Cerebellar nuclear complex (tissue), 1 donor: ENCODE measurements at places on chromosomes 1 and 21.

DNA sequence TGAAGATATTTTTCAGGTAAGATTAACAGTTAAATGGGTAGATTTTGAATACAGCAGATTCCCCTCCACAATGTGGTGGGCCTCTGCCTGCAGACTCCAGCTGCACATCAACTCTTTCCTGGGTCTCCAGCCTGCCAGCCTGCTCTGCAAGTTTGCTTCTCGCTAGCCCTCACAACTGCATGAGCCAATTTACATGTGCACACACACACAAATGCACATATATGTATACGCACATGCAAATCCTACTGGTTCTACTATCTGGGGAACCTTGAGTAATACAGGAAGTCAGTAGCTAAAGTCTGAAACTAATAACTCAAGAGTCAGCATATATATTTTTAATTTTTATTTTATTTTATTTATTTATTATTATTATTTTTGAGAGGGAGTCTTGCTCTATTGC lies 34.8 kb upstream of the QSOX1 start:
- no peak for DNase-seq

DNA sequence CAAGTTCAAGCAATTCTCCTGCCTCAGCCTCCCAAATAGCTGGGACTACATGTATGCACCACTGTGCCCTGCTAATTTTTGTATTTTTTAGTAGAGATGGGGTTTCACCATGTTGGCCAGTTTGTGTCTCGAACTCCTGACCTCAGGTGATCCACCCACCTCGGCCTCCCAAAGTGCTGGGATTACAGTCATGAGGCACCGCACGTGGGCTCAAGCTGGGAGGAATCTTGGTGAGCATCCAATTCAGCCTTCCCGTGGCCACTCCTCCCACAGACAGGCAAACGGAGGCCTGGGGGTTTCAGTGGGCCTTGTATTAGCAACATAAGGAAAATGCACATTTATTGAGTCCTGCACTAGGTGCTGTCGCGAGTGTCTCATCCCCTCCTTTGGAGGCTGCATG lies 24.5 kb upstream of the VWA5B1 start:
- no peak for DNase-seq

DNA sequence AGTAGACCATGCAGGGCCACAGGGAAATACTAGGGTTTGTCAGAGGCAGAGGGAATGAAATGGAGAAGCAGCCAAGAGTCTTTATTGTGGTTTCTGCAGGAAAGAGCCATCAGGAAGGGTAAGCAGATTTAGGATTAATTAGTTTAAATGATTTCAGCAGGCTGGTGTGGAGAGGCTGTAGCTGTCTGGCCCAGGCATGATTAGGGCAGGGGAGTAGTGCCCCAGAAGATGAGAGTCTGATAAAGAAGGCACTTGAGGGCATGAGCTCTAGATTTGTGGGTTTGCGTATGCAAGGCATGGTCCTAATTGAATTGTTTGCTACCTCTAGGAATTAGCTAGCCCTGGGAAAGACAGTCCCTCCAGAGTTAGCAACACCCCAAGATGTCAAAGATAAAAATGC lies 484.6 kb upstream of the PLXNA2 start:
- no peak for DNase-seq

GRCh38 chr1:94539496-94539895 lies 2.1 kb downstream of the F3 start:
- DNase-seq: no peak

DNA sequence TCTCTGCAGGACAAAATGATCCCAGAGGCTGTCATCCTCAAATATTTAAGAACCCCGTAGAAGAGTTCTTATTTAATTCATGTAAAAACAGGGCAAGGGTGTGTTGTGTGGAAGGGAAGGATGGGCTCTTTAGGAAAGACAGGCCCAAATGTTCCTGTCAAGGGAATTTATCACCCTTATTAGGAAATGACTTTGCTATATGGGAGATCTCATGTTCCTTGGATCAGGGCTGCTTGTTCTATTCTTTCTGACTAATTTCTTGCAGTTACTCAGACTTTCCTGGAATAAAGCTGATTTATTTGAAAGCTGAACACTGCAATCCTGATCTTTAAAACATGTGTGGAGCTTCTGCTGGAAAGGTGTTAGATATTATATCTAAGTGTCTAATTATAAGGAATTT lies 72.8 kb downstream of the SELENOF start:
- no peak for DNase-seq

- no peak for DNase-seq
Measured at GRCh38 chr1:190588424-190588823, 110.8 kb upstream of the BRINP3 start.

DNA sequence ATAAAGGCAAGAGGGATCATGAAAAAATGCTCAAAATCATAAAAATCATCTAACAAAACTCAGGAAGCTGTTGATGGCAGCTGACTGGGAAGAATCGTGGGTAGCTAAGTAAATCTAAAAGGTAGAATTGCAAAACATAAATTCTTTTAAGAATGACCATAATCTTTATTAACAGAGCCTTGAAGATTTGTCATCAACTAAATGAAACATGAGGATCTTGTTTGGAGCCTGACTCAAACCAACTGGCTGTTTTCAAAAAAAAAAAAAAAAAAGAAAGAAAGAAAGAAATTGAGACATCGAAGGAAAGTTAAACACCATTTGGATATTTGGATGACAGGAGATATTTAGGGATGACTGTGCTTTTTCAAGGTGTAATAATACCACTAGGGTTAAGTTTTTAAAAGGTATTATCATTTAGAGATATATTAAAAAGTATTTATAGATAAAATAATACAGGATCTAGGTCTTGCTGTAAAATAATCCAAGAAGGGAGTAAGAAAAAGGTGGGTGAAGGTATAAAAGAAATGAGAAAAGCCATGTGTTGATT lies 48.6 kb downstream of the CD34 start:
- DNase-seq: no peak

DNA sequence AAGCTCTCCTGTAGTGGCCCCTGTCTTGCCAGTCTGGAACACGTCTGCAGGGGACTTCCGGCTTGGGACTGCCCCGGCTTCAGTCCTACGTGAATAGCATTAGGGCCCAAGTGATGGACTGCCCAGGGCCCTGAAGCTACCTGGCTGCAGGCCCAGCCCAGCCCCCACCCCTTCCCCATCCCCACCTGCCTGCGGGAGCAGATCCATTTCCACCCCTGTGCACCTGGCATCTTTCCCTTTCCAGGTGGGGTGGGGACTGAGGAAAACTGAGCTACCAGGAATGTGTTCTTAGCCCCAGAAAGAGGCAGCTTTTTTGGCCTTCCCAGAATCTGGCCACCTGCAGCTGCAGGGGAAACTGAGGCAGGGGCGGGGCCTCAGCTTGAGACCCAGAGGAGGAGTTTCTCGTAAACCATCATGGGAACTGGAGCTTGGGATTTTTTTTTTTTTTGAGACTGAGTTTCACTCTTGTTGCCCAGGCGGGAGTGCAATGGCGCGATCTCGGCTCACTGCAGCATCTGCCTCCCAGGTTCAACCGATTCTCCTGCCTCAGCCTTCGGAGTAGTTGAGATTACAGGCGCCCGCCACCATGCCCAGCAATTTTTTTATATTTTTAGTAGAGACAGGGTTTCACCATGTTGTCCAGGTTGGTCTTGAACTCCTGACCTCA lies 3.2 kb downstream of the EDN2 start:
- no peak for DNase-seq

- DNase-seq: no peak
Measured at GRCh38 chr1:177001556-177001955, 163.0 kb downstream of the ASTN1 start.

DNA sequence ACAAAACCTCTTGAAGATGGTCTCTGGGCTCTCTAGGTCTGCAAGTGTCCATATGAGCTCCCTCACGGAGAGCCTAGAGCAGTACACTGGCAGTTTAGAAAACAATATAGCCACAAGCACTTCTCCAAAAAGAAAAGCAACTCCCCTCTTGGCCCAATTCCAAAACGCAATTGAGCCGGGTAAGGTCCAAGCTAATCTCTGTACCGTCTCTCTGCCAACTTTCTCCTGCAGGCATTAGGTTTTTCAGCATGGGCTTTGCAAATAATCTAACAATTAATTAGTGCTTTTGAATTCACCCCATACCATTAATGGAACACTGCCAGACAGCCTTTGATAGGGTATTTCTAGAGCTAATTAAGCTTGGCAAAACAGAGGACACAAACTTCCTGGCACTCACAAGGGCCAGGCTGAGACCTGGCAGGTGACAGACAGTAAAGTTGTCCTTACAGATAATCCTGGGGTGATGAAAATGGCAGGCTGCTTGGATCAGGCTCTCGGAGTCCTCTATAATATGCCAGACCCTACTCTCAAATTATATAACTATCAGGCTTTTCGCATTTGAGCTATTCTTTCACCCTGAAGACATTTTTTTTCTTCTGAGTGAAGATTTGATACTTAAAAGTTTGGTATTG lies 39.8 kb downstream of the TGFBR3 start:
- DNase-seq: no peak

GRCh38 chr1:101317590-101317989 lies 80.8 kb downstream of the S1PR1 start:
- DNase-seq: no peak

- DNase-seq: no peak
Measured at GRCh38 chr21:42027822-42028765, 17.9 kb upstream of the ZBTB21 start.

DNA sequence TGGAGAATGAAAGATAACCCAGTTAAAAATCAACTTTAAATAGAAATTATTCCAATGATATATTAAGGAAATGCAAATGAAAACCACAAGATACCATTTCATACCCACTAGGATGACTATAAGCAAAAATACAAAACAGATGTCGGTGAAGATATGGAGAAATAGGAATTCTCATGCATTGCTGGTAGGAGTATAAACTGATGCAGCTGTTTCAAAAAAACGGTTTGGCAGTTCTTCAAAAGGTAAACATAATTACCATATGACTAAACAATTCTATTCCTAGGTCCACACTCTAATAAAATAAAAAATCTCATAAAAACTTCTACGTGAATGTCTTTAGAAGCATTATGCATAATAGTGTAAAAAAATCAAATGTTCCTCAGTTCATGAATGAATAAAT lies 763.3 kb upstream of the BRINP3 start:
- DNase-seq: no peak

DNA sequence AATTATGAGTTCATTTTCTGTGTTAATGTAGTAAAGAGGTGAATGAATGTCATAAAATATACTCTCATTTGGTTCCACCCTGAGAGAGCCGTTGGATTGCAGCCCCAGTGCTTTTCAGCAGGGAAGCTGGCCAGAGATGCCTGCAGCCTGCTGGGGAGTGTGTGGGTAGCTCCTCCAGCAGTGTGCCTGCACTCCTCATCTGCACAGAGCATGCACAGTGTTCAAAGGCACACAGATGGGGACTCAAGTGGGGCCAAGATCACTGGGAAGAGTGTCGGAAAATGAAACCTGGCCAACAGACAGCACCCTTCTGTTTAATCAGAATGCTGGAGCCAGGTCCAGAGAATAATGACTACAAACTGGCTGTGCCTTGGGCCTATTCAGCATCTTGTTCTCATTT lies 206.8 kb downstream of the ST6GALNAC3 start:
- no peak for DNase-seq

GRCh38 chr1:188931506-188931905 lies 1546.2 kb downstream of the BRINP3 start:
- no peak for DNase-seq

DNA sequence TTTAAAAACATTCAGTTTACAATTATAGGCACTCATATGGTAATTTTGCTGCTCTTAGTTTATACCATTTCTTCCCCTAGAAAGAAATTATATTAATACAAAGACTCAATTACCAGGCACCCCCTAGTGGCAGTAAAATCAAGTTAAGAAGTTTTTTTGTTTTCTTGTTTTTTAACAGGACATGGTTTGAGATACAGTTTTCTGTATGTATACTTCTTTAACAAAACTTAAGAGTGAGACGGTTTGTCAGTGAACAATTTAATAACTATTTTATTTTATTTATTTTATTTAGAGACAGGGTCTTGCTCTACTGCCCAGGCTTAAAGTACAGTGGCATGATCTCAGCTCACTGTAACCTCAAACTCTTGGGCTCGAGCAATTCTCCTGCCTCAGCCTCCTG lies 224.6 kb downstream of the FAF1 start:
- no peak for DNase-seq

DNA sequence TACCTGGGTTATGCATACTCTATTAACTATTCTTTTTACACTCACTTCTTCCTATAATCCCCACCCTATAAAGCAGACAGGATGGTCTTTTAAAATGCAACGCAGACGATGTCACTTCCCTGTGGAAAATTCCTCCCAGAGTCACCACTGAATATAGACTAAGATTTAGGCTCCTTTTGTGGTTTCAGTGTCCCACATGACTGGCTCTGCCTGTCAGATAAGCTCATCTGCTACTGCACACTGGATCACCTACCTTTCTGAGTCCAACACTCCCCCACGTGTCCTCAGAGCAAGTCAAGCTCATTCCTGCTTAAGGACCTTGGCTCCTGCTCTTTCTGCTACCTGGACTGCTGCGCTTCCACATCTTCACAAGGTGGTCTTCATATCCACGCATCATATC lies 73.0 kb upstream of the SIPA1L2 start:
- DNase-seq: no peak

- no peak for DNase-seq
Measured at GRCh38 chr1:12456979-12457378, 161.0 kb downstream of the DHRS3 start.

DNA sequence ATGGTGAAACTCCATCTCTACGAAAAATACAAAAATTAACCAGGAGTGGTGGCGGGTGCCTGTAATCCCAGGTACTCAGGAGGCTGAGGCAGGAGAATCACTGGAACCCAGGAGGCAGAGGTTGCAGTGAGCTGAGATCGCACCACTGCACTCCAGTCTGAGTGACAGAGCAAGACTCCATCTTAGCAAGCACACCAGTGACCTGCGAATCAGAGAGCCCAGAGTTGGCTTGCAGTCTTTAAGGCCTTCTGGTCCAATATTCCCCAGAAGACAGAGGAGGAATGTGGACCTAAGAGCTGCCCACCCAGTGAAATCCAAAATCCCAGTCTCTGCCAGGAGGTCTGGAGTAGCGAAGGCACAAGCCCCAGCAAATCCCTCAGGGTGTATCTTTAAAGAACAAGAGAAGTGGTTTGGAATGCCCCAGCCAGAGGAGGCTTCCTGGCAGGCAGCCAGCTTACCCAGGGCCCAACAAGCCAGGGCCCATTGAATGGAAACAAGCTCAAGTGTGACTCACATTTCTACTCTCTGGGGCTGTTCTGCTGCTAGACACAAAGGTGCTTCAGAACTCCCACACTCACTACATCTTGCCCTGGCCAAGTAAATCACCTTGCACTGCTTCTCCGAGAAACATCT lies 23.9 kb downstream of the GPR161 start:
- no peak for DNase-seq

GRCh38 chr1:20096840-20097447 lies 22.4 kb downstream of the PLA2G2D start:
- DNase-seq: no peak

GRCh38 chr1:17673329-17674072 lies 81.6 kb upstream of the ACTL8 start:
- DNase-seq: no peak

DNA sequence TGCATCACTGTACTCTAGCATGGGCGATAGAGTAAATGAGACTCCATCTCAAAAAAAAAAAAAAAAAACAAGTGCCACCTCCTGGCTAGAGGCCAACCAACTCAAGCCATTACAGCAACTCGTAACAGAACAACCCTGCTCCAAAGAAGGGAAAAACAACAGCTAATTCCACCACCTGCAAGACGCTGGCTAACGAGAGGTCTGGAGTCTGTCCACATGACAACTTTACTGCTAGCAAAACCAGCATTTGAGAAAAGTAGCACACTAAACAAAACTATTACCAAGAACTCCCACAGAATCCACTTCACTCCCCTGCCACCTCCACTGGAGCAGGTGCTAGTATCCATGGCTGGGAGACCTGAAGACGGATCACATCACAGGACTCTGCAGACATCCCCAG lies 24.1 kb upstream of the EGLN1 start:
- DNase-seq: no peak
